Tibial nerve (tissue), 4 donors: ENCODE measurements at places on chromosomes 1 and 21. TPM values are rescaled to one million over a fixed set of nuclear protein-coding genes. Genes with fewer than 3 reads are reported as not detected.

Gene GCSAML
- not detected for total RNA-seq

Gene TNFRSF18
- not detected for total RNA-seq

Gene NR5A2
- total RNA-seq, result 9.0 TPM

Gene GPR157
- total RNA-seq, result 2.8 TPM

Gene RBP7
- total RNA-seq, result 54.3 TPM

Gene PLEKHA6
- 11.4 TPM for total RNA-seq

Gene SETSIP
- not detected for total RNA-seq

Gene TIE1
- 95.9 TPM for total RNA-seq

Gene TBX19
- 4.5 TPM for total RNA-seq

Gene TMPRSS15
- not detected for total RNA-seq

Gene AQP10
- total RNA-seq, result not detected

Gene C1orf87
- not detected for total RNA-seq

Gene S100A7A
- total RNA-seq, result not detected

Gene GJA4
- 65.1 TPM for total RNA-seq

Gene C1orf122
- 80.6 TPM for total RNA-seq

Gene AKR7A3
- total RNA-seq, result 4.1 TPM

Gene GJB3
- not detected for total RNA-seq

Gene THEM5
- not detected for total RNA-seq

Gene XCL2
- total RNA-seq, result not detected

Gene TMEM269
- 0.22 TPM for total RNA-seq

Gene OR2L13
- not detected for total RNA-seq

Gene CD2
- 0.60 TPM for total RNA-seq

Gene C1orf56
- 7.5 TPM for total RNA-seq

Gene FAM72B
- total RNA-seq, result 1.2 TPM

Gene SEMA4A
- 4.6 TPM for total RNA-seq

Gene FCRL2
- not detected for total RNA-seq

Gene C1orf185
- not detected for total RNA-seq

Gene KCNH1
- total RNA-seq, result 3.9 TPM

Gene GUCA2A
- total RNA-seq, result not detected
